Mammary epithelial cell (primary cell): ENCODE measurements at places on chromosomes 1 and 21. TPM values are rescaled to one million over a fixed set of nuclear protein-coding genes. Genes with fewer than 3 reads are reported as not detected.

GRCh38 chr1:23424293-23425192, at the start of gene TCEA3:
Gene TCEA3, minus strand, starts transcription at chr1:23424748. Its CDS starts 115 bp downstream, at chr1:23424633.
- DNase-seq, result no peak

- DNase-seq, result no peak
Measured at GRCh38 chr1:113875714-113876113, 4.2 kb upstream of the PTPN22 start.

DNA sequence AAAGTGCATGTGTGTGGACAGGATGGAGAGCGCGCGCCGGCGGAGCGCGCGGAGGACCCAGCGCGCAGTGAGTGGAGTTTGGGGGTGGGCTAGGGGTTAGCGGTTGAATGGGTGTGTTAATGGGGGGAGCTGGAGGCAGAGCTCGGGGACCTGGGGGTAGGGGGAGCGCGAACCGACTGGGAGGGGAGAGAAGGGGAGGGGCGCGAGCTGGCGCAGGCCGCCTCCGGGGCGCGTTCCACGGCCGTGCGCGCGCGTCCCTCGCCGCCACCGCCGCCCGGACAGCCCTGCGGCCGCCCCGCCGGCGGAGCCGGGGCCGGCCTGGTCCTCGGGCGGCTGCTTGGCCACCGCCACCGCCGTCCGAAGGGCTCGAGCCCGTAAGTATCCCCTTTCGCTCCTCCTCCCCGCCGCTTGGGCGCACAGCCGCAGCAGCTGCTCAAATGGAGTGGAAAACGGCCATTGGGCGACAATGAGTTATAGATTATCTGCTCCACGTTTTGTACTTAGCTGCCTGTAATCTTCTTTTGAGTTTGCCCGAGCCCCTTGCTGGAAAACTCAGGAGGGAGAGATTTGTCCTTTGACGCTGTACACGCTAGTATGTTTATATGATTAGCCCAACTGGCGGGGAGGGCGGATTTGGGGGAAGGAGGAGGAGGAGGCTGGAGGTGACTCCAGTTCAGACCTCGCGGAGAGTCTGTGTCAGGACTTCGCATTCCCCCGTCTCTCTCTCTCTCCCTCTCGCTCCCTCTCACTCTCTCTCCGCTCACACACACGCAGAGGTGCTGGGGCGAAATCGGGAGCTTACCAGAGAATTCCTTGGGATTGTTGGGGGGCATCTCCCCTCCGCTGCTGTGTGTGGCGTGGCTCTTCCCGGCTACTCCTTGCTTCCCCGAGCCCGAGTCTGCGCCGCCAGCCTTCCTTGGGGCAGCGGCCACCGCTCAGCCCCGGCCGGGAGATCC, at the start of gene ADGRL2:
Gene ADGRL2, plus strand, starts transcription at position 240 of the 956 bp plus-strand sequence. CDS start 36,051 bp downstream, outside the sequence.
- peak; percentile 91 for DNase-seq

GRCh38 chr21:37270576-37271365, 3.6 kb upstream of the VPS26C start:
- no peak for DNase-seq

DNA sequence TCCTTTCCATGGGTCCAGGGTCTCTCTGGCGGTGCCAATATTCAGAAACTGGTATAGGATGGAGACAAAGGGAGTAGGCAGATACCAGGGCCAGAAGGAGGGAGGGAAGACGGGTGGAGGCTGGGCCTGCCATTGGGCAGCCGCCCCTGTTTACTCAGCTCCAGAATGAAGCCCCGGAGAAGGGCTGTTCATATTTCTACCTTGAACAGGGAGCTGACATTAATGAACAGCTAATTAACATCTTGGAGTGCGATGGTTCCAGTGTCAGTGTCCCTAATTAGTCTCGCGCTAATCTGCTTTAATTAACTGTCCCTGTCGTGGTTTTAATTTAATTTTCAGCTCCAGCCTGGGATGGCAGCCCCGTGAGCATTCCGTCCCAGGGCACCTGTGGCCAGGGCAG, 113.8 kb downstream of the EPHB2 start:
- DNase-seq, result no peak

- no peak for DNase-seq
Measured at GRCh38 chr21:31735511-31735992, 3.6 kb upstream of the SCAF4 start.

- no peak for DNase-seq
Measured at GRCh38 chr1:91781901-91782622, 103.9 kb downstream of the TGFBR3 start.

DNA sequence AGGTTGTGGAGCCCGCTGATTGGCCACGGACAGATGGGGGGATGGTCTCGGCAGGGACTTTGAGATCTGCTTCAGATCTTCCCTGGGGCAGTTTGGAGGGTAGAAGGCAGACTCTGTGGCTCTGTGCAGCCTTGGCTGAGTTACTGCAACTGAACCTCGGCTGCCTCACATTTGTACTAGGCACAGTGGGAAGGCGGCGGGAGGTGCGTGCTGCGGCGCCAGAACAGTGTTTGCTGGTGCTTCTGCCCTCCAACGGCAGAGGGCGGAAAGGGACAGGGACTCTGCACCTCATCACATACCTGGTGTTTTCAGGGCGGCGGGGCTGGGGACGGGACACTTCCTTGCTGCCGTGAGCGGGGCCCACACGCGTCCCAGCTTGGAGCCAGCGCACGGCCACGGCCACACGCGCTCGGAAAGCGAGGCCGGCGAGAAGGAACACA, 26.2 kb downstream of the SLC66A1 start:
- peak; percentile 41 for DNase-seq

GRCh38 chr1:31199236-31199790, 40.4 kb downstream of the NKAIN1 start:
- no peak for DNase-seq

DNA sequence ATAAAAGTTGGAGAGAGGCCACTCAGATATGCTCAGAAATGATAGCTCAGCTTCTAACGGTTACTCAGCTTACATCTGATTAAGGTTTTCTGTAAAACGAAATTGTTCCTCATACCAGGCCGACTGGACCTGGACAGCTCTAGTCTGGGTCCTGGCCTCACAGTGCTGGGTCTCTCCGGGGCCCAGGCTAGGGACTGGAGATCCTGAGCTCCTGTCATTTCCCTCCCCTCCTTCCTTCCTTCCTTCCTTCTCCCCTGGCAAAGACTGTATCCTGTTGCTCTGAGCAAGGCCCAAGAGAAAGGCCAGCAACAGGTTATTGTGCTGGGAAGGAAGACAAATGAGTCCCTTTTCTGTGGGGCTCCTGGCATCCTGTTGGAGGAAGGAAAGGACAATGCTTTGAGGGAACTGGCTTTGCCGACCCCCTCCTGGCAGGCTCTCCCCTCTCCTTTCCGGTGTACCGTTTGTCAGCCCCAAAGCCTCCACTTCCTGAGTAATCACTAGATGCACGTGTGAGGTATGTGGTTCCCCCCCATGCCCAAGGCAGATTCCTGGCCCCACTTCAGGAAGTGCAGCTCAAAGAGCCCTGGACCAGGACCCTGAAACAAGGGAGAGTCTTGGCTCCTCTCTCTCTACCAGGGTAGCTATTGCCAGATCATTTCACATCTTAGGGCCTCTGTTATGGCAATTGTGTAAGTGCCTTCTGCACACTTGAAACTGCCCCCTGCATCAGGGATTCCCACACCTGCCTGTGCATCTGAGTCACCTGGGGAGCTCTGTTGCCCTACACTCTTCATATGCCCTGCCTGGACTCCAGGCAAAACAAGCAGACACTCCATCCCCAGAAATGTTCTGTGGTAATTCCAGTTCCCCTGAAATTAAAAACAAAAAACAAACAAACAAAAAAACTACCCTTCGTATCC, 212.7 kb upstream of the FGGY start:
- peak; percentile 46 for DNase-seq

DNA sequence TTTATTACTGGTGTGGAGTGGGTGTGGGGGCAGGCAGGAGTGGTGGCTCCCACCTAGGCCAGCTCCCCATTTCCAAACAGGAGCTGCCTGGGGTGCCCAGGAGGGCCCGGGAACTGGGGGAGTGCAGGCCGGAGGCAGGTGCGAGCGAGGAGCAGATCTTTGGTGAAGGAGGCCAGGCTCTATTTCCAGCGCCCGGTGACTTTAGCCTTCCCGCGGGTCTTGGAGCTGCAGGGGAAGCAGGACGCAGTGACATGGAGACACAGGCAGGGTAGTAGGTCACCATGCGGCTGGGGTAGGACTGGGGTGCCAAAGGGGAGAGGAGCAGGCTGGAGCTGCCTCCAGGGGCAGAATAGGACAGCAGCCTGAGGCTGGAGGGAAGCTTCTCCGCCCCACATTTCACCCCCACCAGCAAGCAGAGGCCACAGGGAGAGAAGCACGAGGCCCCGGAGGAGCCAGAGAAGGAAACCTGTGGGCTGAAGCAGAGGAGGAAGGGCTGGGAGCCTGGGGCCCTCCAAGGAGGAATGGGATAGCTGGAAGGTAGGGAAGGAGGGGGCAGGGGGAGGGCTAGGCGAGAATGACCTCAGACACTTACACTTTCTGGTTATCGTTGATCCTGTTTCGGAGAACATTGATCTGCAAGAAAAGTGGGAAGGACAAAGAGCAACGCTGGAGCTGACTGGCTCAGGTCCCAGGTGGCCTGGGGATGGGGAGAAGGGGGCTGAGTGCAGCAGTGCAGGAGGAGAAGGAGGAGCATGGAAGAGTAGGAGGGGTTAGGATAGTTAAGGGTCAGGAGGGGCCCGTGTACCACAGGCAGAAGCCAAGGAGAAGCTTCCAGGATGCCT, 18.2 kb downstream of the TNNT2 start:
- no peak for DNase-seq

GRCh38 chr1:110631836-110632620, 25.9 kb upstream of the KCNA2 start:
- no peak for DNase-seq

DNA sequence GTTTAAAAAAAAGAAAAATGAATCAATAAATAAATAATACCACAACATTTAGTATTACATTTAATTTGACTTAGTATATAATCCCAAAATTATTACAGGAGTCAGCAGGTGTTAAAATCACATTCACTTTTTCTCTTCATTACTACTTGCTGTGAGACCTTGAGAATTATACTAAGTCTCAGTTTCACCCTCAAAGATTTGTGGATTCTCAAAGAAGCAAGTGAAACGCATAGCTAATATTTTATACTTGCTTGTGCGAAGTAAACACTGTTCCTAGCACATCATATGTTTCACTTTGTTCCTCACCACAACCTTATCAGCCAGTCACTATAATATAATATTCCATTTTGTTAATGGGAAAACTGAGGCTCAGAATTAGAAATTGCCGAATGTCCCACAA, 4.0 kb downstream of the CLCA1 start:
- DNase-seq, result no peak

DNA sequence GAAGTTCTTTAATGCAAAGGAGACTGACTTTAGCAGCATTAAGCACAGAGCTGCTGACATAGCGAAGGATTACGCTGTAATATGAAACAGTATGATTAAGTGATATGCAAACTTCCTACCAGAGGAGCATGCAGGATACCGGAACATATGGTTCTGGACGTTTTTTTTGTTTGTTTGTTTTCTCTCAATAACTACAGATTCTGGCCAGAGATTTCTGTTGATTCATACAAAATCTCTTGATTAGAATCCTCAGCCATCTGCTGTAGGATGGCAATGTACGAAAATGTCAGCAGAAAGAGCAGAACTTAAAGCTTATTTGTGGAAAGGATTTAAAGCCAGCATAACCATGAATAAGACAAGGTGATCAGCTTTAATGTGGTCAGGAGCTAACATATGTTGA, 970.7 kb downstream of the KCNT2 start:
- DNase-seq, result no peak

GRCh38 chr1:47684964-47685762, 247.3 kb downstream of the FOXD2 start:
- no peak for DNase-seq

HPDL gene
- 0.33 TPM for total RNA-seq

OR10J1 gene
- not detected for total RNA-seq

OR2L5 gene
- total RNA-seq, result 0.50 TPM

LCE6A gene
- not detected in 2 replicates for total RNA-seq

OR2L8 gene
- 0.83 TPM for total RNA-seq

ERG gene
- 0.83 TPM for total RNA-seq

SLC6A17 gene
- total RNA-seq, result under 0.01 TPM
